Cerebellum (tissue), 4 donors: ENCODE measurements at places on chromosomes 5 and 9.

DNA sequence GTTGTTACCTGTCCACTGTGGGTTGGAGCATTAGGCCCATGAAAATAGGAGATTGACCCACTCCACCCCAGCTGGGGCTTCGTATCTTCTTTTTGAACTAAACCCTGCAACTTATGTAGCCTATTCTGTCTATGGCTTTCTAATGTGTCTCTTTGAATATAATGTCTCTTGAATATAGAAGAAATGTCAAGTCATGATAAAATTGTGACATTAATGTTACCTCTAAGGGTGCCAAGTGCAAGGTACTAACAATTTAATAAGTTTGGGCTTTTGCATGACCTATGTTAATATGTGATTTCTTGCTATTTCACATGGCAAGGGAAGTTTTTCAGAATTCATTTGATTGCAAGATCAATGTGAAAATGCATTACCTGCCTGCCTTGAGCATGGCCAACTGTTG, 40.4 kb upstream of the PUM3 start:
- no peak for DNase-seq

- no peak for DNase-seq
These were observed 58.6 kb downstream of the BARX1 start for GRCh38 chr9:93896496-93897033.

- no peak for DNase-seq
These were observed 25.5 kb downstream of the OR2V1 start for GRCh38 chr5:181105391-181106025.

DNA sequence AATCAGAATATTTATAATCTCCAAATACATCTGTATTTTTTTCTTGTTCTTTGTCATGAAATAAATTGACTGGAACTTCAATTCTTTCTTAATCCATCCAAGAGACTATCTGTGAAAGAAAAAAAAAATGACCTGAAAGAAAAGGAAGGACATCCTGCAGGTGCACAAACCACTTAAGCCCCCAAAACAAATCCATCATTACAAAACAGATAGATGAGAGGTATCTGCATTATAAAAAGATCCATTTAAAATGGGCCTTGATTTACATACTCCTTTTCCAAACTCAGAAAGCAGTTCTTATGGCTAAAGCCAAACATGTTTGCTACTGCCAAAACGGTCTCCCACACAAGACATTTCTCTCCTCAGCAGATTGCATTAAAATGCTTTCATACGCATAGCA, 85.5 kb downstream of the ELAVL2 start:
- no peak for DNase-seq

- DNase-seq = no peak
These were observed 80.8 kb downstream of the RORB start for GRCh38 chr9:74577956-74578355.

GRCh38 chr9:95316794-95317118, 753 bp downstream of the FANCC start:
- DNase-seq = peak; percentile 43

DNA sequence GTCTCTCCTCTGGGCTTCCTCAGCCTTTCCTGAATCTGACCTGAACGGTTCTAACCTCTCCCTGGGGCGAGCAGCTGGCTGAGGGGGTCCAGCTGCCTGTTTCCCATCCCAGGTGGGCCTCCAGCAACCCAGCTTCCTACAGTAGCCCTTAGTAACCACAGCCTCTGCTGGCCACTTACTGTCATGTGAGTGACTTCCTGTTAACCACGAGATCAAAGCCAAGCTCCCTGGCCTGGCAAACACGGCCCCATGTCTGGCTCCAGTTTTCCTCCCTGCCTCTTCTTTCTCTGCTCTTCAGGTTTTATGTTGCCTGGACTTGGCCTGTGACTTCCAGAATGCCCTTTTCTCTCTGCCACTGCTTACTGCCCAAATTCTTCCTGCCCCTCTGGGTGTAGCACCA, 47.2 kb upstream of the DAB2IP start:
- DNase-seq = peak; percentile 39

- no peak for DNase-seq
These were observed 54.4 kb upstream of the FCN1 start for GRCh38 chr9:134972140-134972539.

DNA sequence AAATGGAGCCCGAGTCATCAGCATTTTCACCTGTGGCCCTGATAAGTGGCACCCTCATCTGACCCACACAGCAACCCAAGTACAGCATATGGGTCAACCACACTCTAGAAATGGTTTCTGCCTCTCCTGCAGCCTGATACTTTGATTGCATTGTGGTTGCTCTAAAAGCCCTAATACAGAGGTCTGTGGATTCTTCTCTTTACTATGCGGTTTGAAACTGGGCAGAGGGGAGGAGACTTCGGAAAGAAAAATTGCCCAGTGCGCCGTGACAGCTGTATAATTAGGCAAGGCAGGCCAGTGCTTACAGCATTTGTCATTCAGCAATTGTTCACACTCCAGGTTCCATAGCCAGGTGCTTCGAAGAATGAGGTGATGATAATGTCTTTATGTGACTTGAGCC, 361.0 kb downstream of the NFIB start:
- DNase-seq = no peak

- DNase-seq = no peak
These were observed 34.0 kb upstream of the FGF1 start for GRCh38 chr5:142719836-142720370.

DNA sequence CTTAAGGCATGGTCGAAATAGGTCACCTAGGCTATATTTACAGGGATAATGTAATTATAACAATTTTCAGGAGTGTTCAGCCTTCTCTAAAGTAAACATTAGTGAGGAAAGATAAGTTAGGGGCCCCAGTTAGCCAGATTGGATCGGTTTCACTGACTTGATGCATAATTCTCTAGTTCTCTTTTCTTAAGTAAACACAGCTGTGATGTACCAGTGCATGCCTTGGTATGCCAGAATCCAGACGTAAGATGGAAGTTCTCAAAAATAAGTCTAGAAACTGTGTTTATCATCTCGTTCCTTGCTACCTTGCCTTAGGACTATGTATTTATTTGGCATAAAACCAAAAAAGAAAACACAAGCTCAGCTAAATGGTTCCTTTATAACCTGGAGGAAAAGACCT, 442.2 kb upstream of the CLINT1 start:
- no peak for DNase-seq

DNA sequence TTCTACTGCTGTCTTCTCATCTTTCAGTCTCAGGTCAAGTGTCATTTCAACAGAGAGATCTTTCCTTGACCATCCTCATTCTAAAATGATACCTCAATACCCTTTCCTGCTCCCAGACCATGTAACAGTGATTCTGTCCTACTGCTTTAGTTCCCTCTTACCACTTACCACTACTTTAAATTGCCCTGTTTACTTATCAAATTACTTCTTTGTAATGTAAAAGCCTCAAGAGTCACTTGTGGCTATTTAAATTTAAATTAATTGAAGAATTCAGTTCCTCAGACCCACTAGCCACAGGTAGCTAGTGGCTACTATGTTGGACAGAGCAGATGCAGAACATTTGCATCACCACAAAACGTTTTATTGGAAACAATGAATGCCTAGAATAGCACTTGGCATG, 217.3 kb downstream of the ADAMTS6 start:
- DNase-seq = no peak

GRCh38 chr5:158456756-158457155, 597.8 kb upstream of the CLINT1 start:
- no peak for DNase-seq

DNA sequence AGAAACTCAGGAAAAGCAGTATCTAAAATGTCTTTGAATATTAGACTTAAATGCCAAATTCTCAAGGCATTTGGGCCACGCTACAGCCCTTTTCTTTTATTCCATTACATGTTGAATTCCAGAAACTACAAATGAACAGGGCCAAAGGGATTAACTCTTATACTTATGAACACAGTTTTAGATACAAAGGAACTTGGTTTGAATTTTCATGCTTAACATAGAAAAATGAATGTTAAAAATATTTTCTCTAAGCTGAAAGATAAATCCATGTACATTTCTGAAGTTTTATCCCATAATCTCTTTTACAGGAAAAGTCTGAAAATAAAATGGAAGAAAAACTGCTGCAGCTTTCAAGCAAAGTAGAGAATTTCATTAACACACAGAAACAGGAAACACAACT, 56.8 kb downstream of the FAM81B start:
- no peak for DNase-seq

DNA sequence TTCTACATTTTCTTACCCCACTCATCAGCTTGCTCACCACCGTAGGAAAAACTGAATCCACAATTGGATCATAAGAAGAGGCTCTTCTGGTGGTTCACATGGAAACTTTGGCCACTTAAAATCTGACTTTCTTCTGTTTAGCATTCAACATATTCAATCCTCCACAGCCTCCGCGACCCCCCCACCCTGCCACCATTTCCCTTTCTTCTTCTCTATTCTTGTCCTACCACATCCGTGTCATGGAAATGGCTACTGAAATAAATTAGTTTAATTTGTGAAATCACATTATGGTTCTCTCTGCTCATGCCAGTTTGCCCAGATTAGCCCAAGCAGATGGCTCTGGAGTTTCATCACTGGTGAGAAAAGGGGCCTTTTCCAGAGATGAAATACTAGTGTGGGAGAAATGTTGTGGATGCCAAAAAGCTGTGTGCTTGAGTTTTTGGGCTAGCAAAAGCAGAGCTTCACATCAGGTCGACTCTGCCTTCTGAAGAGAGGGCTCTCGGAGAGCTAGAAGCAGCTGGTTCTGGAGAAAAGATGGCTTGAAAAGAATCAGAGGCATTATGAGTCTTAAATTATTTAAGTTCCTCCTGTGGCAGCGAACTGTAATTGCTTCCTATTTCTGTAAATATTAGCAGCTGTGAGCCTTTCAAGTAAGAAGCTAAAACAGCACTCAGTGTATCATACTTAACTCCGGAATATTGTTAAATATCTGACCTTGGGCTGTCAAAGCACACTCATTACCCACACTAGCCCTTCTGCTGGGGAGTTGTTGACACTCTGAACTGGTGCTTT, 107.1 kb downstream of the MAT2B start:
- peak; percentile 7 for DNase-seq

DNA sequence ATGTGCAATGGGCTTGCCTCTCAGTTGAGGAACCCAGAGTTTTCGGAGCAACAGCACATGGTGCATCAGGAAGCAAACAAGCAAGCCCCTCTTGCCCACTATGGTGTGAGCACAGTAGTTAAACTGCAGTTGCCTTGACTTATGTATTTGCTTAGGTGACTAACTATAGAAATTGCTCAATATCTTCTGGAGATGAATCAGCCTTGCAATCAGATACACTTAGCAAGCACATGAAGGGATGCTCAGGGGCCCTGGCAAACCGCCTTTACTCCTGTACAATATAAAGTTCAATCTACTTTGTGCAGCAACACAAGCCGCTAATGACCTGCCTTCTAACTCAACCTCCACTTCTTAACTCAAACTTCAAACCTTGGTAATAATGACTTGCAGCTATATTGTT, 581.7 kb upstream of the RIOK2 start:
- no peak for DNase-seq

DNA sequence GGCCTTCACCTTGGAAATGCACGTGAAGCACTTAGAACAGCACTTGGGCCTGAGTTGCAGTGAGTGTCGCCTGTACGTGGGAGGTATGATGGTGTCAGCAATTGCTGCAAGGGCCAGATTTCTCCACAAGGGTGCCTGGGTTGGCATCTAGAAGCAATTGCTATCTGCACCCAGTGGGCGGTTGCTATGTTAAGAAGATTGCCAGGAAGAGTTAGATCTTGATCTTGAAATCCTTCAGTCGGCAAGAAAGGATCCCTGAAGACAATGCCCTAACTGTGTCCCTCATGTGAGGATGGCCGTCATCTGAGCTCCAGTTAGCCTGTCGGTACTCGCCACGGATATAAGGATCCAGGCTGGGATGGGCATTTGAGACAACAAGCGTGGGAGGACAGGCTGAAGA, 62.9 kb downstream of the MAMDC2 start:
- DNase-seq = no peak

- peak; percentile 75 for DNase-seq
These were observed 31.5 kb downstream of the HRH2 start for GRCh38 chr5:175689147-175689991.

DNA sequence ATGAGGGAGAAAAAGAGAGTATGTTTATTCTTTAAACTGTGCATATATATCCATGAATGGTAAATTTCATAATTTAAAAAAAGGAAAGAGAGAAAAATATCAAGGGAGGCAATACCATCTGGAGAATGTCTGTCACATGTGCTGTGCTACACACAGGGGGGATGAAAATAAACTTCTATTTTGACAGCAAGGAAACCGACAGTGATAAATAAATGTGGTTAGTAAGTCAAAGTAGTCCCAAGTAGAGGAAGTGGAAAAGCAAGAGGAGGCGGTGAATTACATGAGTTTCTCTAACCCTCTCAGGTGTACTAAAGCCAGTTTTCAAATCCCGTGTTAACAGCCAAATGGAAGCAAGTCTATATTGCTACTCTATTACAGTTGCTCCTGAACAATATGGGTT, 83.3 kb downstream of the ICE1 start:
- DNase-seq = no peak

- DNase-seq = no peak
These were observed 673 bp downstream of the CDC25C start for GRCh38 chr5:138330813-138331448.

DNA sequence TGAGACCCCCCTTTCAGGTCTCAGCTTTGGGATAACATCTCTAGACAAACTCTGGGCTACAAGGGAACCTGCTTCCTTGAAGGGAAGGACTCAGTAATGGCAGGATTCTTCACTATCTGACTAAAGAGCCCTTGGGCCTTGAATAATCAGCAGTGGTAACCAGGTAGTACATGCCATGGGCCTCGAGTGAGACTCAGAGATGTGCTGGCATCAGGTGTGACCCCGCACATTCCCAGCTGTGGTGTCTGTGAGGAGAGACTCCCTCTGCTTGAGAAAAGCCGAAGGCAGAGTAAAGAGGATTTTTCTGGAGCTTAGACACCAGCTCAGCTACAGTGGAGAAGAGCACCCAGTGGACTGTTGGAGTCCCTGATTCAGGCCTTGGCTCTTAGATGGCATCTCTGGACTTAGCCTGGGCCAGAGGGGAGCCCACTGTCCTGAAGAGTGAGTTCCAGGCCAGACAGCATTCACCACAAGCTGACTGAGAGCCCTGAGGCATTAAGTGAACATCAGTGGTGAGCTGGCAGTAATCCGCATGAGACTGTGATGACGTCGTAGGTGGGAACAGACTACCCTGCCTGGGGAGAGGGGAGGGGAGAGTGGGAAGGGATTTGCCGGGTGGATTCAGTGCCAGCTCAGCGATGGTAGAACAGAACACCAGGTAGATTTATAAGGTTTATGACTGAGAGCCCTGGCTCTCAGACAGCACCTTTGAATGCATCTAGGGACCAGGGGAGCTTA, 5.3 kb upstream of the ZNF782 start:
- DNase-seq = no peak

DNA sequence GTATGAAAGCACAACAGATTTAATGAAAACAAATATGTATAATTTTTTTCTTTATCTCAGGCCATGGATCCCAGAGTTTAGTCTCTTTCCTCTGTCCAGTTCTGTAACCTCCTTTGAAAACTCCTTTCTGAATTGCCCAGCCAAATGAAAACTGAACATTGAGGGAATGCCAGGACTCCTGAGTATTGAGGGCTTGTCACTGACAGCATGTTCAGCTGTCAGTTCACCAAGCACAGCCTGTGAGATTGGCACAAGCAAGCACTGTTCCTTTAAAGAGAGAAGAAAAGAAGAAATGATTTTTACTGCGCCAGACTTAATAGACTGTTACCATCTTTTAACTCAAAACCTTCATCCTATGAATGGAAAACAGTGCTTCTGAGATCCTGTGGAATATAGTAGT, 27.3 kb downstream of the TTC1 start:
- DNase-seq = peak; percentile 86

- no peak for DNase-seq
These were observed 420.8 kb upstream of the ACTBL2 start for GRCh38 chr5:57903458-57903857.

- DNase-seq = no peak
These were observed 544.2 kb upstream of the DAP start for GRCh38 chr5:11305245-11305644.
